Fibroblast of the conjunctiva (primary cell): ENCODE measurements at places on chromosomes 7 and 10.

- no peak for DNase-seq
These were observed 12.5 kb downstream of the DYNC2I1 start for GRCh38 chr7:158868764-158869410.

GRCh38 chr10:96287392-96288105 is 16.2 kb upstream of the BLNK start:
- DNase-seq = no peak

DNA sequence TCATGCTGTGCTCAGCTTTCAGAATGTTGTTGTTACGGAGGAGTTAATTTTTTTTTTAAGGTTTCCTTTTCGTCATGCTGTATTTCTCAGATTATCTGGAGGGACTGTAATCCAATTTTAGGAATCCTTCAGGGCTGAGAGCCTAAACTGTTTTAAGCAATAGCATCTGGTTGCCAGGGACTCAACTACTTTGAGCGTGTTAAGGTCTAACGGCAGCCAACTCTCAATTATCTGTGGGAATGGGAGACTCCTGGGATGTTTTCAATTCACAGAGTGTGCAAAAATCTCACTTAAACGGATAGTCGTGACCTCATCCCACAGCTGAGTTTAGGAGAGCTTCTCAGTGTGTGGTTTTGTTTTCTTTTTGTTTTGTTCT is 291.7 kb downstream of the AUTS2 start:
- no peak for DNase-seq

GRCh38 chr10:103766751-103767505 is 88.4 kb downstream of the SH3PXD2A start:
- DNase-seq = no peak

GRCh38 chr10:124647421-124648130 is 96.6 kb downstream of the FAM53B start:
- no peak for DNase-seq

DNA sequence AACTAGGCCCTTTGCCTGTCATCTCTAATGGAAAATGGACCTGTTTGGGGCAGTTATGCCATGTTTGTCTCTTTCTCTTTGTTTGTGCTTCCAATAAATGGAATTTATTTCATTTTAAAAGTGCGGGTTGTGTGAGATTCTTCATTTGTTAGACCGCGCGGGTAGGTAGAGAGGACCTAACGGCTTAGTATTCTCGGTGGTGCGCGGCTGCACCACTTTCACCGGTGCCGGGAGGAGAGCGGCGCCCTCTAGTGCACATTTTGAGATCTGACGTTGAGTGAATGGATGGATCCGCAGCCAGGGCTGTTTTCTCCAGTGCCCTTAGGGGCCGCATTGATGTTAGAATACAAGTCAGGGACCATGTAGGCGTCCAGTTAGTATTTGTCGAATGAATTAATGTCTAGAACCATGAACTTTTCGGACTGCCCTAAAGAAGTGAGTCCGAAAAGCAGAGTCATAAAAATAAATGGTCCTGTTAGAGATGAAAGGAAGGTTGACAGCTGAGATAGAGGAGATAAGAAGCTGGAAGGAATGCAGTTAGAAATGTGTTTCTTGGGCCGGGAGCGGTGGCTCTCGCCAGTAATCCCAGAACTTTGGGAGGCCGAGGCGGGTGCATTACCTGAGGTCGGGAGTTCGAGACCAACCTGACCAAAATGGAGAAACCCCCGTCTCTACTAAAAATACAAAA is 29.3 kb upstream of the GIMAP8 start:
- peak; percentile 48 for DNase-seq

DNA sequence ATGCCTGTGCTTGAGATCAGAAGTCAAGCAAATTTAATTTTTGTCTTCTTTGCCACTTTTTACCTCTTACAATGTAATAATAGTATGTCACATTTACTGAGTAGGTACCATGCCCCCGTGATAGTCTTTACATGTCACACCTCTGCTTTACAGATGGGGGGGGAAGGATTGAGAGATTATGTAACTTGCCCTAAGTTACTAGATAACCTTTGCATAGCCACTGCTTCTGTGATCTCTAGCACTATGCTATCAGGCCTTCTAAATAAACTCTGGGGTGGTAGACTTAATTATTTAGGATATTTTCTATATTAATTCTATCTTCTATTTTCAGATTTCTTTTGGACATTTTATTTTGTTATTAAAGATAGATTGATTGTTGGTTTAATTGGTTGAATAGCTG is 514.4 kb downstream of the SUGCT start:
- no peak for DNase-seq

DNA sequence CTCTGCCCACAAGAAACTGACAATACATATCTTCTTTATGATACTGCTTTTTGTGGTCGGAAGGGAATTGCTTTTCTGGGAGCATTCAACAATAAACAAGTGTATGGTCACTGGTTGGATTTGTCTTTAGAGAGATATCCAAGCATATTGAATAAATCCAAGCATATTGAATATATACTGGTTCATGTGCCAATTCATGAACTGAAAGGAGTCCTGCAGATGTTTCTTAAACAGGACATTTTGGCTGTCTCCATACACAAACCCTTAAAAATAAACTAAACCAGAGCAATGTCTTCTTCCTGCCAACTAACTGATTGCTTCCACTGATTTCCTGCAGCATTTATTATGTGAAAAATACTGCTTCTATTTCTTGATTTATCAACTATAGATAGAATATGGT is 173.9 kb downstream of the FOXP2 start:
- no peak for DNase-seq

DNA sequence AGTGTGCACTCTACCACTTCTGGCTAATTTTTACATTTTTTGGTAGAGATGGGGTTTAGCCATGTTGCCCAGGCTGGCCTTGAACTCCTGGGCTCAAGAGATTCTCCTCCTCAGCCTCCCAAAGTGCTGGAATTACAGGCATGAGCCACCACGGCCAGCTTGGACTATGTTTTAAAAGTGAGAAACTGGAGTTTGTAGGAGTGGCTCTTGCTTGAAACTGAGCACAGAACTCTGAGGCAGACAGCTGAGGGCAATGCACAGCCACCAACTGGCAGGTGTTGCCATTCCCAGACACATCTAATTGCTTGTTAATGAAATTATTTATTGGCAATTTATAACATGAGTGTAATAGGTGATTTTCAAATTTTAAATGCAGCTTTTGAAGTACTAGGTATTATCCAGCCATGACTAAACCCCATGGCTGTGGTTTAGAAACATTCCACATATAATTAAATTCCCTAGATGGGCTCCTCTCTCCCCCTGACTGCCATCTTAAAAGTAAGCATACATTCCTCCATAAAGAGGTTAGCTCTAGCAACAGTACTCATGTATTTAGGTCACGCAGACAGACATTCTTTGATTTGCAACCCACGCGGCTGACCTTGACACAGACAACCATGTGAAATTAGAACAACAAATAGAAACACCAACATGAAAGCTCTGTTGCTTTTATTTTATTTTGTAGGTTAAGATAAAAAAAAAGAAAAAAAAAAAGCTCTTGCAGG is 19.8 kb downstream of the PANK1 start:
- DNase-seq = no peak

- DNase-seq = no peak
These were observed 53.9 kb downstream of the SYPL1 start for GRCh38 chr7:106057962-106058927.

DNA sequence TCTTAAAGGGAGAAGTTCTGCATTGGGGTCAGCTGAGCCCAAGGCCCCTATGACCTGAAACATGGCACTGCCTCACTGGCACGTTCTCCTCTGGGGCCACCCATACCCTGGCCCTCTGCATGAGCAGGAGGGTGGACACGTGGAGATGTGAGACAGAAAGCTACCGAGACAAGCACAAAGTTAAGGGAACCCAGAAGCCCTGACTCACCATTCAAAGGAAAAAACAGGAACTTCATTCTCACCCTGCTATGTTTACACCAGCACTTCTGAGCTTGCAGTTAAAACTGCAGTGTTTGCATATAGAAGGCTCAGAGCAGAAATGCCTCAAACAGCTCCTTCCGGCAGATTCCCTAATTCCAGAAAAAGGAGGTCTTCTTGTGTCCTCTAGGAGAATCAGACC is 41.7 kb downstream of the DENND11 start:
- DNase-seq = no peak
